Retinal pigment epithelial cell (primary cell): ENCODE measurements at places on chromosomes 11 and 22.
A peak's percentile ranks its signal among the peaks of the same experiment; 100 is the strongest.

DNA sequence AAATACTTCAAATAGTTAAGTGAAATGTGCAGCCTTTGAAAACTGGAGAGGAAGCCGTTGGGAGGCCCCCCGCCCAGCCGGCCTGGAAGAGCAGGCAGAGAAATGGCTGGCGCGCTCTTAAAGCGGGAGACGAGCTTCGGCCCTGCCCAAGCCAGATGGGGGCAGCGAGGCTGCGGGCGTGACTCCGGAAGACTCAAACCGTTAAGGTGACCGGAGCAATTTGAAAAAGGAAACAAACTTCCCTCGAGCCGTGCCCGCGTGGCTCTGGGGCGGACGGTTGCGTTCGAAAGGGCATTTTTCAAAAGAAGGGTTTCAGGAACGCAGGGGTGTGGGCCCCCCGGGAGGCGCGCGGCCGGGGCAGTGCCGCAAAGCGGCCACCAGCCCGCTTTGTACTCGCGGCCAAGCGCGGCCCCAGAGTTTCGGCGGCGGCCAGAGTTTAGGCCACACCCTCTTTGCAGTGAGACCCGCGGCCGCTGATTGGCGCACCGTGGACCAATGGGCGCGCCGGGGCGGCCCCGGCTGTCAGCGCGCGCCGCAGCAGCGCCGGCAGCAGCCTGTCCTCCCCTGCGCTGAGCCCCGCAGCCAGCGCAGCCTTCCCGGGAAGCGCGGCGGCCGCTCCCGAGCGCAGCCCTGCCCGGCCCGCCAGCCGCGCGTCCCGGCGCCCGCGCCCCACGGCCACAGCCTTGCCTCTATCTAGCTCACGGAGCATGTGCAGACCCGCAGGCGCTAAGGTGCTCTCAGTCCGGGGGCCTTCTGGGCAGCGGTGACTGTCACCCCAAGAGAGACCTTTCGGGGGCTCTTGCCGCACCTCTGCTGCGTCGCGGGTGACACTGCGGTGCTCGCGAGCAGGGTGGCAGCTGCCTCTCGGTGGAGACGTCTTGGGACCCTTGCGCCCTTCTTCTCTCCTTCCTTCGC lies at the start of gene NAV2:
Gene NAV2, plus strand, starts transcription at position 557 of the 915 bp plus-strand sequence. CDS start 859 bp downstream, outside the sequence.
- peak; percentile 71 for DNase-seq

DNA sequence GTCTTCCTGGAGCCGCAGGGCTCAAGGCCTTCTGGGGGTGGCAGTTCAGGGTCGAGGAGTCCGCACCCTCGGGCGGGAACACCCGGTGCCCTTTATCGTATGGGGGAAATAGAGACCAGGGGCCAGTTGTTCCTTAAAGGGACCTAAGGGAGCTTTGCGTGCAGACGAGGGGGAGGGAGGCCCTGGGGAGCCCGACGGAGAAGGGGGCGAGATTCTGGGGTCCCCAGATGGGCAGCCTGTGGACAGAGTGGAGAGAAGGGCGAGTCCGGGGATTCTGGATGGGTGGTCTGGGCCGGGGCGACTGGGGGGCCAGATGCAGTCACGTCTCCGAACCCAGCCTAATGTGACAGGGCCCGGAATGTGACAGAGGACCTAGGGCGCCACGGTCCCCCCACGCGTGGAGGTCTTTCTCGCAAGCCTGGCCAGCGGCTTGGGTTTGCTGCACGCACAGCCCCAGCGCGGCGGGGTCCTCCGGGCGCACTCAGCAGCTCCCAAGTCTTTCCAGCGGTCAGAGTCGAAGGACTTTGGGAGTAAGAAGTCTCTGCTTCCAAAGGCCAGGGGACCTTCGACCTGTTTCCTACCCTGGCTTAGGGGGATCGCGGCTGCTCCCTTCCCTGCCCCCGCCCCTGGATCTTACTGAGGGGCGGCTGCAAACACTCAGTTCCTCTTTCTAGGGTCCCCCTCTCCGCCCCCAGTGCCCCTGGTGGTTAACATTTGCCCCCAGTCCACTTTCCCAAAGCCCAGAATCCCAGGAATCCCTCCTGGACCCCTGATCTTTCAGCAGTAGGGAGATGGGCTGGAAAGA lies 547 bp downstream of the TUBA8 start:
- DNase-seq, result no peak

DNA sequence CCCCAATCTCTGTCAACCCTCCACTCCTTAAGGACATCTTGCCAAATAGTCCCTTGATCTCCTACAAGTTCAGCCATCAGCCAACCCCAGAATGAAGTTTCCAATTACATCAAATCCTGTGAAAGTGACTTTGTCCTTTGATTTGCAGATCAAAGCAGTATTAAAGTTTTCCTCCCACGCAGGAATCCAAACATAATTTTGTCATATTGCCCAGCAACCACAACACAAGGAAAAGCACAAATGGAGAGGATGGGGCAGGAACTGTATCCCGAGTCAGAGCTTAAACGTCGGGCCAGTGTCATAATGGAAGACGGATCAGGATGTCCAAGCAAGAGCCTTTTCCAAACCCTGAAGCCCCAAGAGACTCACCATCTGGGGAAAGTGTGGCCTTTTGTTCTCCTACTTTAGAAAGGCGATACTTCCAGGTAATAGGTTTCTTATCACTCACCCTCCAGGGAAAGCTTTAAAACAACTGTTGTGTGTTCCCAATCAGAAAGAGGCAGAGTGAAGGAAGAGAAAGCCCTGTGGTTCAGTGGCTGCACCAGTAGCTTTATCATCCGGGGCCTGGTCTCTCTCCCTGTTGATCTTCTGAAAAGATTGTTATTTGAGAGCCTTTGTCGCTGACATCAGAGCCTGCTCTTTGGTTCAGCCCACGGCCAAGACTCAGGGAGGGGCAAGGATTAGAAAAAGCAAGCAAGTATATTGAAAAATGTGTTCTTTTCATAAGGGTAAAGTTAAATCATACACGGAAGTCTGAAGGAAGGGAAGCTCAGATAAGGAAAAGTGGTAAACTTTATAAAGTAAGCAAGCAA lies 41.7 kb downstream of the EXPH5 start:
- DNase-seq, result peak; percentile 60

DNA sequence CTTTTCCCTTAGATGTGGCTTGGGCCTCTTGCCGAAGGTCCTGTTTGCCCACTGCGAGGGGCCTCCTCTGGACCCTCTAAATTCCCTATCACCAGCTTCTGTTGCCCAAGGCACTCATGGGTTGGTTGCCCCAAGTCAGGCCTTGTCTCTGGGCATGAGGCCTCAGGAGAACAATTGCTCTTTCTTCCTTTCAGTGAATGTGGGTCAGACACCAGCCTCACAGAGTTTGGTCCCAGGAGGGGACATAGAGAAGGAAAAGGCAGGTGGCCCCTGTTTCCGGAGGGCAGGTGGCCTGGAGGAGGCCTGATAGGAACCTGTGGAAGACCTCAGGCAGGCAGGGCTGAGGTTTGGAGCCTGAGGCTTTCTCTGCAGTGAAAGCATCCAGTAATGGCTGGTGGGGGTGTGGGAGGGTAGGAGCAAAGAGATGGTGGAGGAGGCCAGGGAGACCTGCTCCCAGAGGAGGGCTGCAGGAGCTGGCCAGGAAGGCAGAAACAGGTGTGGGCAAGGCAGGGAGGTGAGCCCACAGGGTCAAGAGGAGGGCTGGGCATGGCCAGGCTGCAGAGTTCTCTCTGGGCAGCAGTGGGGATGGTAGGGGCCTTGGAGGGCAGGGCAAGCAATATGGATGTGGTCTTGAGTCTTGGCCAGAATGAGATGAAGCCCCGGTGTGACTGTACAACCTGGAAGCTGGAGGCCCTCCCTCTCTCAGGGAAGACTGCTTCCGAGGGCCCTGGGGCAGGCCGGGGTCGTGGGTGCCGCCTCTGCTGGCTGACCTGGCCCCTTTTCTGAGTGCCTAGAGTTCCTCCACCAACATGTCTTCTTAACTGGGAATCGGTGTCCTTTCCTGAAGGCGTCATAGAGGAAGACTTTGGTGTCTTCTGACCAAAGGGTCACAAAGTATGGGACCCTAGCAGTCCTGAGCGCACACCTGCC lies 28.0 kb upstream of the LMO1 start:
- no peak for DNase-seq

DNA sequence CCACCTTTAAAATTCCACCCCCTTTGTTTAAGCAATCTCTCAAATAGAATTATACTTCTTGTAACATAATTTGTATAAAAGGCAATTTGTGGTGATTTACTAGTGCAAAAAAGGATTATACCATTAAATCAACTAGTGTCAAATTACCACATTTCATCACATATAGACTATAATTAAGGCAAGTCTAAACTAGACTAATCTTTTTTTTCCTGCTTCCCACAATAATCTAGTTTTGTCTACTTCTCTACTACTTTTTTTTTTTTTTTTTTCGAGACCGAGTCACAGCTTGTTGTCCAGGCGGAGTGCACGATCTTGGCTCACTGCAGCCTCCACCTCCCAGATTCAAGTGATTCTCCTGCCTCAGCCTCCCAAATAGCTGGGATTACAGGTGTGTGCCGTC lies 36.1 kb upstream of the FZD4 start:
- peak; percentile 61 for DNase-seq

GRCh38 chr11:12075822-12076821 lies 34.3 kb upstream of the MICAL2 start:
- DNase-seq, result peak; percentile 95

DNA sequence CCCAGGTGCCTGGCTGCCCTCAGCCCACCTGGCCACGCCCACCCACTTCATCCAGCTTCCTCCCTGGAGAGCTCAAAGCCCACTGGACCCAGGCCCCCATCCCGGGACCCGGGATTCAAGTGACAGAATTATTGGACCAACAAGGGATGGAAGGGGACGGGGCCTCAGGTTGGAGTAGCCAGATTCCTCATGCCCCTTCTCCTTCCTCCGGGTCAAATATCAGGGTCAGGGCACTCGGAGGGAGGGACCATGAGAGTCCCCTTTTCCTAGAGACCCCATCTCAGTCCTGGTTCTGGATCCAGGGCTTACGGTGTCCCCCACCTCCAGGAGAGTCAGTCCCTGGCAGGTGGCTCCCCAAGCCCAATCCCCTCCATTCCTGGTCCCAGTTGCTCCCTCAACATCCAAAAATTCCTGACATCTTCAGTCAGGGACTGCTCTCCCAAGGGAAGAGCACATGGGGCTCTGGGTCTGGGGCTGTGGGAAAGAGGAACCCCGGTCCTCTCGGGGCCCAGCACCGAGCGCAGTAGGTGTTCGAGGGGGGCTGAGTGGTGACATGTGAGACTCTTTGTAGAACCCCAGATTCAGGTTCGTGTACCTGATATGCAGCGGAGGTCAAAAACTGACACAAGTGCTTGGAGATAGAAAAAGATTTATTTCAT lies 37.7 kb downstream of the IGLL5 start:
- DNase-seq, result no peak

DNA sequence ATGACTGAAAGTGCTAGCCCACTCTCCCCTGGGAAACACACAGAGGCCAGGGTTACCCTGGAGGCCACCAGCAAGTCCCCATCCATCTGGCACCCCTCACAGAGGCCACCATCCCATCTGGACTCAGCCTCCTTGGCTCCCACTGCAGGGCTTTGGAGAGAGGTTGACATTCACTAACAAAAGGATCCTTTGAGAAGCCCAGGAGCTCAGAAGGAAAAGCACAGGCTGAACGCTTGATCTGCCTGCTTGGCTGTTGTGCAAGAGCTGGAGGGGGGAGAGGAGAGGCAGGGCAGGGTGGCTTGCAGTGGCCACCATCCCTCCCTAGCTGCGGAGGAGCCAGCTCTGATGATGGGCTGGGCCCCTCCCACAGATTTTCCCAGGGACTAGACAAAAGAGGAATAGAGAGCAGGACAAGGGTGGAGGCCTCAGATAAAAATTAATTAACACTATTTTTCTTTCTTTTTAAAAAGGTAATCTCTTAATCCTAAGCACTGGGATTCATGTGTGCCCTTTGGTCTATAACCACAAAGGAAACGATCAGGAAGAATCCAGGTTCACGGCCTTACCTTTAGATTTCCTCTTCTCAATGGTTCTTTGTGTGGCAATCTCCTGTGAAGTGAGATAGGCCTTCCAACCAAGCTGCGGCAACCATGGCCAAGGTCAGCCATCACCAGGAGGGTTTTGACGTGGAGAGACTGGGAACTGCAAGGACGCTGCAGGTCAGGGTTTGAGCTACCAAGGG lies 154.7 kb downstream of the BARX2 start:
- no peak for DNase-seq

DNA sequence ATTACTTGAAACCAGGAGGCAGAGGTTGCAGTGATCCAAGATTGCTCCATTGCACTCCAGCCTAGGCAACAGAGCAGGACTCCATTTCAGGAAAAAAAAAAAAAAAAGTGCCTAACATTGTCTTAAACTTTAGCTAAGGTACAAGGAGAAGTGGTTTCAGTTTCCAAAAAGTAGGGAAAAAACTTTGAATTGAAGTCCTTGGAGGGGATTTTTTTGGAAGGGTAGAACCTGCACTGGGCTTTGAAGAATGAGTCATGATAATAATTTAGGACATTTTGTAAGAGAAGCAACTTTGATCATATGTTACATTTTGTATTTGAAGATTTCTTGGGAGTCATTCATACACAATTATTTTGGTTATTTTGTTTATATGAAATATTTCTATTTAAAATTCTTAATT lies 31.8 kb upstream of the HIPK3 start:
- no peak for DNase-seq

GRCh38 chr22:37484480-37485394 lies 1.4 kb downstream of the MFNG start:
- no peak for DNase-seq

DNA sequence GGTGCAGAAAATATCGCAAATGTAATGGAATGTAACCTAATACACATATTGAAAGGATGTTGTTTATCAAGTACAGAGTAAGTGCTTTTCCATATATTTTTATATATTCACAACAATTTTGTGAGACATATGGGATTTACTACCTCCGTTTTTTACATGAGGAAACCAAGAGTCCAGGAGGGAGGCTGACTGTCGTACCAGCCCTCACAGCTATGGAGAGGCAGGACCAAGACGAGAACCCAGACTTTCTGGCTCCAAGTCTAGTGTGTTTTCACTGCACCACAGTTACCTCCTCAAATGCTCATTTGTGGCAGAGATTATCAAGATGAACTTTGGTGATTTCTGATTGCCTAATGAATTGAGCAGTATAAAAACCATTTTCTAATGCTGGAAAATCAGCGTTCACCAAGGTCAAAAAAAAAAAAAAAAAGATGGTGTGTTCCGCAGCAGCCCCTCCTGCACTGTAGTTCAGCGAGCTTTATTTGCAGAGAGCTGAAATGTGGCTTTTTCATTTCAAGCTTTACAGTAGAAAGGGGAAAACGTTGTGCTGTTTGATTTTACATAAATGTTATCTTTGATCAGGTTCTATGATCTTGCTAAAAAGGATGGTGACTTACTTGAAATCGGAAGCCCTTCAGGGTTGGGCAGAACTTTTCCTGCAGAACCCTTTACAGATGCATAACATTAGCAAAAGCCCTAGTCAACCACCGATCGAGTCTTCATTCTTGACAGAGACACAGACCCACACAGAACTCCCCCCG lies 44.7 kb upstream of the WEE1 start:
- no peak for DNase-seq

- no peak for DNase-seq
Observed at GRCh38 chr11:78669249-78669648, 94.6 kb upstream of the NARS2 start.

GRCh38 chr11:49202287-49202976 lies 6.0 kb downstream of the FOLH1 start:
- DNase-seq, result no peak
